ENCODE measurements at places on chromosomes 3 and 15.

GRCh38 chr15:33506781-33507296 lies 196.1 kb downstream of the RYR3 start:
- no peak for DNase-seq

DNA sequence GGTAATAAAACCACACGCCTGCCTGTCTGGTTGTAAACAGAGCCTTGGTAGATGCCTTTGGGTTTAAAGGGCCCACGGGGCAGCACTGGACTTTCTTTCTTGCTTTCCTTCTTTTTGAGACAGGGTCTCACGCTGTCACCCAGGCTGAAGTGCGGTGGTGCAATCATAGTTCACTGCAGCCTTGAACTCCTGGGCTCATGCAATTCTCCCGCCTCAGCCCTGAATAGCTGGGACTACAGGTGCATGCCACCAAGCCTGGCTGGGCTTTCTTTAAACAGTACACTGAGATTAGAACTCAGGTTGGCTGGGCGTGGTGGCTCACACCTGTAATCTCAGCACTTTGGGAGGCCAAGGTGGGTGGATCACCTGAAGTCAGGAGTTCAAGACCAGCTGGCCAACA lies 42.2 kb downstream of the POC1A start:
- no peak for DNase-seq

GRCh38 chr3:116512281-116512680 lies 67.0 kb upstream of the LSAMP start:
- DNase-seq, result no peak

GRCh38 chr15:91067036-91067435 lies 33.0 kb upstream of the SV2B start:
- no peak for DNase-seq

DNA sequence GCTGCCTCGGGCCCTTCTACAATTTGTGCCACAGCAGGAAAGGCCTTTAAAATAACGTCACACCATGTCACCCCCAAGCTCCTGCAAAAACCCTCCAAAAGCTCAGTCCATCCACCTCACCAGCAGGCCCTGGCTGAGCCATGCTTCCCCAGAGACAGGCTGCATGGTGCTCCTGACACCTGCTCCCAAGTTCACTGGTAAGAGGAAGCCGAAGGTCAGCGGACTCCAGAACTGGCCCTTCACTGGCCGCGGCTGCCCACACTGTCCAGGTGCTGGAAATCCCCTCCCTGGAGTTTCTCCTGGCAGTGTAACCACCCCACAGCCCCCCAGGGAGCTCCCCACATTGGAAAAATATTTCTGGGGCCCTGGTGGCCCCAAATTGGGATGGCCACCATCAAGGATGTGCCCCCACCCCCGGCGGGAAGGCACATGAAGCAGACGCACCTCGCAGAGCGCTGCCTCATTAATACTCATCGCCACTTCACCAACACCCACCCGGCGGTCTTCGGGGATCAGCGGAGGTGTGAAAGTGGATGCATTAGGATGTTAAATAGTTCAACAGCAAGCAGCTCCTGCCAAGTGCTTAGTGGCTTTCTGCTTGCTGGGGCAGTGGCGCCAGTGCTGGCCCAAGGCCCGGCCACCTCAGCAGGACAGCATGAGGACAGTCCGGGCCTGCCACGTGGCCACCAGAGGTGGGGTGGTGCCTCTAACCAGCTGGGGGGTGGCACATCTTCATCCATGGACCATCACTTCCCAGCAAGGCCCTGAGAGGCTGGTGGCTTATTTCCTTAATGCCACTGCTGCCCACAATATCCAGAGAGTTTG lies 146.1 kb upstream of the IQSEC1 start:
- DNase-seq, result no peak

DNA sequence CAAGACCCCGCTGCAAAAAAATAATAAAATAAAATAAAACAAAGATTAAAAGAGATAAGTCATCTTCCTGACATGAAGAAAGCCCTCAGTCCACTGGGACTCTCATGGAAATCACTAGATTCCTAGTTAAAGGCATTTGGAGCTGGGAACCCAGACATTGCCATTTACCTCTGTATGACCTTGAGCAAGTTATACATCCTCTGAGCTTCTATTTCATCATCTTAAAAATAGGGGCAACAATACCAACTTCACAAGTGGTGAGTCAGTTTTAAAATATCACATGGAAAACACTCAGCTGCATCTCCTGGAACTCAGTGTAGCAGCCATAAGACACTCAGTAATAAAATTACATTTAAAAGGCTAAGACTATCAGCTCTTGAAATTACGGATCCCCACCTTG lies 334.8 kb downstream of the ERC2 start:
- DNase-seq, result no peak

GRCh38 chr3:49531218-49531617 lies 23.1 kb upstream of the BSN start:
- DNase-seq, result no peak

- no peak for DNase-seq
Observed at GRCh38 chr3:23495507-23495906, 292.4 kb downstream of the UBE2E2 start.

- DNase-seq, result no peak
Observed at GRCh38 chr15:86362555-86362954, 282.9 kb downstream of the AGBL1 start.

GRCh38 chr15:51758645-51759044 lies 7.2 kb downstream of the TMOD2 start:
- DNase-seq, result peak; percentile 52

DNA sequence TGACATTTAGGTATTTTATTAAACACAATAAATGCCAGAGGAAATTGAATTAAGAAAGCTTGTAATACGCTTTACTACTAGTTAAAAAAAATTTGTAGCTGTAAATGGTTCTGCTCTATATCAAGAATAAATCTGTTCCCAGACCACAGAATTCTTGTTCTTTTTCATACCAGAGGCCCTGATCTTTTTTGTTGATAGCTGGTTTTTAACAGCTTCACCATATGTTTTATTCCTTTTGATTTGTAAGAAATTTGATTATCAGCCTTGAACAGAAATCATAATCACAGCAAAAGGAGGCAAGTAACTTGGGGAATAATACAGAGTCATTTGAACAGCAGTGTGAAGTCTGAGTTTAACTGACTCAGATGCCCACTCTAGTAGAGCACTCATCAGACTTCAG lies 202.7 kb downstream of the CNTN4 start:
- no peak for DNase-seq

- no peak for DNase-seq
Observed at GRCh38 chr15:92570391-92570790, 85.2 kb downstream of the FAM174B start.

- peak; percentile 51 for DNase-seq
Observed at GRCh38 chr3:37787153-37787867, 74.4 kb upstream of the CTDSPL start.

DNA sequence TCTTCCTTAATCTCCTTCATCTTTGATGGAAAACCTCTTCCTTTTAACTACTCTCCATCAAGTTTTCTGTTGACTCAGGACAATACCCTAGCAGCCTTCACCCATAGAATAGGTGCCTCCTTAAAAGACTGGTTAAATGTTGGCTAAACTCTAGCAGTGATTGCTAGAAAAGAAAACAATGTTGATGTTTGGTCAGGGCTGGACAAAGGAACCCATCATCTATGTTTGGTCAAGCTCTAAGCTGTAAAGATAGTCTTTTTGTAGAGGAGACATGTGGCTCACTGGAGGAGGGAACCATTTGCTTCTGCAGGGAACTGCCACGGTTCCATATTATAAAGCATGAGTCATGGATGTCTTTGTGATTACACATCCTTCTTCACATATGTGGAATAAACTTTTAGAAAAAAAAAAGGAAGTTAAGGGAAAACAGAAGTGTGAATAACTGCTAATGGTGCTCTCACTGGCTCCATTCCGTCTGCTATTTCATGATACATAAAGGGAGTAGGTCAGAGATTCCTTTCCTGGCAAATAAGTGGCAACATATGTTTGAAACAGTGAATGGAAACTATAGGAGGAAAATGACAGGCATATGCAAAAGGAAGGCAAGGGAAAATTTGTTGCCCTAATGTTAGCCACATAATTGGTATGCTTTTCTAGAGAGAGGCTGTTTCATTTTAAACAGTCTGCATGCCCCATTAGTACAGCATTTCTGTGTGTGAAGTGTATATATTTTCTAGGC lies 78.2 kb downstream of the CMSS1 start:
- no peak for DNase-seq

- DNase-seq, result no peak
Observed at GRCh38 chr15:50248994-50249582, 16.4 kb downstream of the HDC start.

GRCh38 chr3:98359993-98360675 lies 6.5 kb downstream of the OR5K4 start:
- no peak for DNase-seq

DNA sequence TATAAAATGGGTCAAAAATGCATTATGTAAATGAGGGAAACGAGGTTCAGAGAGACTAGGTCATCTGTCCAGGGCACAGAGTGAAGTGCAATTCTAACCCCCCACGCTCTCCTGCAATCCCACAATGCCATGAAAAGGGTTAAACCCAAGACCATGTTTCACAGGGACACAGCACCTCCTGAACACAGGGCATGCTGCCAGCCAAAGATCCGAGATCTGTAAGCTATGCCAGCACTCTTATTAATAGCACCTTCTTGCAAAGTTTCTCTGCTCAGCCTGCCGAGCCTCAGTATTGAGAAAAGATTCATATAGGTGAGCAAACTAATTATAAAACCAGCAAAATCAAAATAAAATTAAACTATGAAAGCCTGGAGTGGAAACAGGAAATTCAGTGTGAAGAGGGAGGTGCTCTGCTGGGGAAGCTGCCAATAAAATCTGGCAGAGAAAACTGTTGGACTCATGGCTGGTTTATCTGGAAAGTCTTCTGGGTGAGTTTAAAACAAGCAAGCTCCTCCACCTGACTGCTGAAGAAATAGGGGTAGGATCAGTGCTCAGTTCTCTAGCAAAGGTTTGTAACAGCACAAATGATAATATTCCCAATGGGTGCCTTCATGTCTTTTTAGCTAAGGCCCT lies 50.3 kb downstream of the LRIG1 start:
- peak; percentile 58 for DNase-seq

- no peak for DNase-seq
Observed at GRCh38 chr3:26252001-26252400, 370.6 kb upstream of the LRRC3B start.

- no peak for DNase-seq
Observed at GRCh38 chr3:162938083-162938482, 1441.5 kb downstream of the OTOL1 start.

DNA sequence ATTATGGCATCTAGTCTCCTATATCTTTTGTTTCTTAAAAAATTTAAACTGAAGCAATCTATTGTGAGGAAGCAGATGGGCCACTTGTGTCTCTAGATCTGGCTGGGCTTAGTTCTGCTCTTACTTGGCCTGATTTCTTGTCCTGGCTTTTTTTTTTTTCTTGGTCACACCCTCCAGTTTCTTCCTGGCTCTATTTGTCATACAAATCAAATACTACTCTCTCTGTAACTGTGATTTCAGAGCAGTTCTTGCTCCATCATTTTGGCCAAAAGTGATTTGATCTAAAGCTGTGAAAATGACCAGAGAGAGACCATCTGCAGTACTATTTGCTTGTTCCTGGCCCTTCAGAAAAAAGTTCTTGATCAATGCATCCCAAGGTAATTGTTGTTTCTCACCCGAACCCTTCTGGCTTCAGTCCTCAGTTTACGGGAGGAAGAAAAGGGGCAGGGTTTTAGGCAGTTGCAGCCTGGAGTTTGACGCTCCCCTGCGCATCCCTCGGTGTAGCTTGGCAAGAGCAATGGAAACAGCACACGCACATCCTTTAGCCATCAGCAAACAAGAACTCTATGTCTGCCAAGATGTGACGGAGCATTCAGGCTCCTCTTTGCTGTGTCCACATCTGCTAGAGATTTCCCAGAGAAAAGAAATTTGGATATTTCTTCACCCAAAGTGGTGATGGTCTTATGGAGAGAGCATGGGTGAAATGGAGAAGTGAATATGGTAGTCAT lies 31.6 kb downstream of the CHST2 start:
- no peak for DNase-seq

GRCh38 chr15:89898614-89899294 lies 5.0 kb upstream of the AP3S2 start:
- DNase-seq, result no peak

DNA sequence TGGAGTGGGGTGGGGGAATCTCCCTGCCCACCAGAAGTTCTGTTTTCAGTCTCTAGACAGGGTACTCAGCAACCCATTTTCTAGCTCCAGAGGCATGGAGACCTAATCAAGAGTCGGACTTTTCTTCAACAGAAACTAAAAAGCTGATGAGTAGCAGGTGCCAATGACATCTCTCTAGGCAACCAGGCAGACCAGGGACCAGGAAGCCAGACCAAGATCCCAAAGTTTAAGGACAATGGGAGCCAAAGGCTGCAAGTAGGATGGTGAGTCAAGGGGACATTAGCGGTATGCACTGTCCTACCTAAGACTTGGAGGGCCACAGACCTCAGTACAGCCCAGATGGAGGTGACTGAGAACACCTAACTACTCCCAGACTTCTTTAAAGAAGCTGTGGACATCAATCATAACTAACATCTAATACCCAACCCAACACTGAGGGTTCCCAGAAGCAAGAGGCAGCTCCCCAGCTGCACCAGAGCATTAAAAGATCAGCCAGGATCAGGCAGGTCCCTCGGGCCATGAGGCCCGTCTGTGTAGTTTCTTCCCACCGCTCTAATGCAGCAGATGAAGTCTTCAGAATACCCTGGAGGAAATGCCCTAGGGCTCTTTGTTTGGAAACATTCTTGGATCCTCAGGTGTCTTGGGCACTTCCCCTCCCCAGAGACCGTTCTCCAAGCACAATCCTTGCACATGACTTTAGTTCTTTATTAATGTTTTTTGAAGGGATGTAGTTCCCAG lies 979 bp downstream of the CCDC71 start:
- DNase-seq, result no peak

DNA sequence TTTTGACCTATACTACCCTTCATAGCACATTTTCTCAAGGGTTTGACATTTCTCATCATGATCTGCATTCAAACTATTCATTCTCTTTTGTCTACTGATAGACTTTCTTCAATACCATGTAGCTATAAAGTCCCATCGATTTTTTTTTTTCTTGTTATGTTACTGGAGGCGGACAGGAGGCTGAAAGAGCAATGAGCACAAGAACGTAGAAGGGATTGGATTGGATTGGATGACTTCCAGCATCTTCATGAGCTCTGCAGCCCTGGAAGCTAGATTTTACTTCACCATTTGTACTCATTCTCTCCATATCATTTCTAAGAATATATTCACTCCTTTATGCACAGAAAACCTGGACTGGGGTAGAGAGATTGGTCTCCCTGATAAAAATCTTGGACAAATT lies 43.2 kb downstream of the DUT start:
- DNase-seq, result no peak

DNA sequence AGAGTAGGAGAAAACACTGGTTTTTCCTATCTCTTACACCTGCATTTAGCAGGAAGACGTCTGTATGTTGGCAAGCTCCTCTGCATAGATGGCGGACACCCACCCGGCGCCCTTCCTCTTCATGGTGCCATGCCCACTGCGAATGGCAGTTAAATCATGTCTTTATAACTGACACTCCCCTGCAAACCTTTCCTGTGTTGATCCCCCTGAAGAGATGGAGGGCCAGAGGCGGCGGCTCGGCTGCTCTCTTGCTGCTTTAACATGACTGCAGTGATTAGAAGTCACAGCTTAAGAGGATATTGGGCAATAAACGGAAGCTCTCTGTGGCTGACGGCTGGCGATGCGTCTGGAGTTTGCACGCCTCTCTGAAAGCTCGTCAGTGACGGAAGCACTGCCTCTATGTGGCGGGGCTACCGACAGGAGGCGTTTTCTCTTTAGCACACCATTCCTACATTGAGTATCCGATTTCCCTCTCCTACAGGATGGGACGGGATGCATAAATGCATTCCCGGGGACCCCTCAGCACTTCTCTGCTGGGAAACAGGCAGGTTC lies 25.5 kb upstream of the SNRPA1 start:
- DNase-seq, result no peak
